ENCODE measurements at places on chromosomes 3 and 15. TPM values are rescaled to one million over a fixed set of nuclear protein-coding genes. Genes with fewer than 3 reads are reported as not detected.

Gene FBXO40
- 0.03 TPM for polyA plus RNA-seq

DNA sequence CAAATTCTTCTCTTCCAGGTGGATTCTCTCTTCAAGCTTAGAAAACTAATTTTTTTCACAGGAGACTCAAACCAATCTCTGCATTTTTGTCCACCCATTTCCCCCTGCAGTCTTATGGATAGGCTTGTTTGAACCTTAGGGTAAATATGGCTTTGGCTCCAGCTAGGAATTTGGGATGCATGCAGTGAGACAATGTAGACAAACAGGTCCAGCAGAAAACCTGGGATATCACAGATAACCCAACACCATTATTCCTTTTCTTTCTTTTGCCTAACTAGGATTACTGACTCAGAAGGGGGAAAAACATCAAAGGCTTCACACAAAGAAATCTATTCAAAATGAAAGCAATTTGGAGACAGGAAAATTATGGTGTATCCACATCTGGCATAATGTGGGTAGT, 11.2 kb upstream of the SEMA5B start:
- DNase-seq, result no peak

- no peak for DNase-seq
These were observed 17.8 kb downstream of the FLNB start for GRCh38 chr3:58025837-58026569.

- no peak for DNase-seq
These were observed 81.3 kb downstream of the APBA2 start for GRCh38 chr15:28967066-28967465.

DNA sequence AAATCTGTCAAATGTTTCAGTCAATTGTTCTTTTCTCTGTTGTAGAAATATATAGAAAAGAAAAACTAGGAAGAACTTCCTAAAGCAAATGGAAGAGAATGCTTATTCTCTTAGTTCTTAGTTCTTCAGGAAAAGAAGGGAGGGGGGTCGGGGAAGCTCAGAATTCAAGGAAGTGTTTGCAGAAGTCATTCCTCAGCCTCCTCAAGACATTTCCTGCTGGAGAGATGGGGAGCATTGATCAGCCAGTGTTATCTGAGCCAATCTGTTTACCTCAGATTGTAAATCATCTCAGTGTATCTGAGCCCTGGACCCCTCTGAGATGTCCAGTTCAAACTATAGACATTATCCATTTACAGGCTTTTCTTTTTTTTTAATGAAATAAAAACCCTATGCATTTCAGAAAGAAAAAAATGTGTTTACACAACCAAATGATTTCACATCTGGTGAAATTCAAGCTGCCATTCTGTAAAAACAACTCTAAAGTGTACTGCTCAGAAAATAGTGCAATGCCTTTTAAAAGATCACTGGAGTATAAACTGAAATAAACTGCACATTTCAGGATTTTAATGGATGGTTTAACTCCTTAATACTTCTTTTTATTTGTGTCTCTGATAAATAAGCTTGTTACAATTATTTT, 460.7 kb downstream of the ROBO1 start:
- DNase-seq, result peak; percentile 1

- DNase-seq, result no peak
These were observed 788.9 kb upstream of the ARRDC4 start for GRCh38 chr15:97171556-97171955.

Gene HYAL3
- 3.2 TPM for polyA plus RNA-seq

DNA sequence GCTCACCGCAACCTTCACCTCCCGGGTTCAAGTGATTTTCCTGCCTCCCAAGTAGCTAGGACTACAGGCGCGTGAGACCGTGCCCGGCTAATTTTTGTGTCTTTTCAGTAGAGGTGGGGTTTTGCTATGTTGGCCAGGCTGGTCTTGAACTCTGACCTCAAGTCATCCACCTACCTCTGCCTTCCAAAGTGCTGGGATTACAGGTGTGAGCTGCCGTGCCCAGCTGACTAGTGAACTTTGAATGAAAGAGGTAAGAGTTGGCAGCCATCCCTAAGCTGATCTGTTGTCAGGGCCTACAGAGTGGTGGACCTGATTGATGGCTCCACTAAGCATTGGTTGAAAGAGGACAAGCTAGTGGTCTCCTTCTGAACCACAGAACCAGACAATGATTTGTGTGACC, 15.3 kb downstream of the PXK start:
- DNase-seq, result no peak

Gene CP
- 0.69 TPM for polyA plus RNA-seq

GRCh38 chr3:13504161-13504831, 24.2 kb downstream of the HDAC11 start:
- DNase-seq, result no peak

- no peak for DNase-seq
These were observed 130.6 kb downstream of the CCNL1 start for GRCh38 chr3:157029365-157029790.

DNA sequence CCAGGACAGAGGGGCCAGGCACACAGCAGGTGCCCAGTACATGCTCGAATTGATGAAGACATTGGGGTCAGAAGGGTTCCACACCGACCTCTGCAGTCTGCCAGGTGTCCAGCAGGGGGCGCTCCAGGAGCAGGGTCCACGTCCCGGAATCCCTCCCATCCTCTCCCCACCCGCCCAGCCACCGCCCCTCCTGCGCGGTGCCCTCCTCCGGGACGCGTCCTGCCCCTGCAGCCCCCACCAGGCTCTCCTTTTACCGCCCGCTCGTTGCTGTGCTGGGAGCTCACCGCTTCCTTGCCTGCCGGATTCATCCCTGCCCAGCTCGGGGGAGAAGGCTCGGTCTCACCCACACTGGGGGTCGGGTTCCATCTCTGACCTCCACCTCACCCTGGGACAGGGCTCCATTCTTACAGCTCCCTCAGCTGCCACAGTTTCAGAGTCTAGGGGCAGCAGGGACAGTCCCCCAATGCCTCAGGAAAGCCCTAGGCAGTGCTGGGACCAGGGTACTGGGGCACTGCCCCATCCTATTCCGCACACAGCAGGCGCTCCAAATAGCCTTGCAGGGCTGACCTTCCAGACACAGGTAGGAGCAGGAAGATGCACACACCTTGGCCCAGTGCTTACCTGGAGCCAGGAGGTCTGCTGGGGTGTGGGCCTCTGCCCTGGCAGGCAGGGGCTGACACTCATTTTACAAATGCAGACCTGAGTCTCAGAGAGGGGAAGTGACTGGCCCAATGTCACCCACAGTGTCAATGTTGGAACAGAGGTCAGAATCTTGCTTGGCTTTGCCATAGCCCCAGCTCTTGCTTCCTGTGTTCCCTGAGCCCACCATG, 31.0 kb downstream of the GRIP2 start:
- peak; percentile 16 for DNase-seq

DNA sequence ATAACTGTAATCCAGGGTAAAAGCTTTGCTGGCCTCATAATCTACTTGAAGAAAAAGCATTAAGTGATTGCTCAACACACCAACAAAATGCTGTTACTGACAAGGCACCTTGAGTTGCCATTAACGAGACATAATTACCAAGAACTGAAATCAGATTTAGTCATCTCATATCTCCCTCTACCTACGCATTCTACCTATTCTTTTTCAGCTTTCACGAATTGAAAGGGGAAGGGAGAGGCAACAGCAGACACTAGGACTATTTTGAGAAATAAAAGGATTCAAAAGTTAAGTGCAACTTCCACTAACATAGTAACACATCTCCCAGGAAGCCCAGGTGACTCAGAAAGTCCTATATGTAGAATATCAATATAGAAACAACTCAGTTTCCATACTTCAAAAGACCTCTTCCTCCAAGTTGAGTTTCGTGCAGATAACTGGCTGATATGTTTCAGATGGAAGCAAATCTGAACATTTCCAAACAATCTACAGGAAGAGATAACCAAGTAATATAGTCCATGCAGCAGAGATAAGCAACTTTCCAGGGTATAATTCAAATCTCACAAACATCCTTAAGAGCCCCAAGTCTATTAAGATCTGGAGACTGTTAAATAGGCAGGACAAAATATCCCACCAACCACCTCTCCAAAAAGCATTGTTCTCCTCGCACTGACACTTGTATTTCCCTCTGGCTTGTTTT, 1.9 kb downstream of the OSBPL10 start:
- no peak for DNase-seq

Gene GOLGA8S
- 0.91 TPM for polyA plus RNA-seq

Gene SERPINI2
- polyA plus RNA-seq, result 0.86 TPM

- no peak for DNase-seq
These were observed 53.4 kb downstream of the FOXB1 start for GRCh38 chr15:60057554-60057953.

GRCh38 chr15:64355348-64355943, 527 bp downstream of the CSNK1G1 start:
- DNase-seq, result peak; percentile 19

DNA sequence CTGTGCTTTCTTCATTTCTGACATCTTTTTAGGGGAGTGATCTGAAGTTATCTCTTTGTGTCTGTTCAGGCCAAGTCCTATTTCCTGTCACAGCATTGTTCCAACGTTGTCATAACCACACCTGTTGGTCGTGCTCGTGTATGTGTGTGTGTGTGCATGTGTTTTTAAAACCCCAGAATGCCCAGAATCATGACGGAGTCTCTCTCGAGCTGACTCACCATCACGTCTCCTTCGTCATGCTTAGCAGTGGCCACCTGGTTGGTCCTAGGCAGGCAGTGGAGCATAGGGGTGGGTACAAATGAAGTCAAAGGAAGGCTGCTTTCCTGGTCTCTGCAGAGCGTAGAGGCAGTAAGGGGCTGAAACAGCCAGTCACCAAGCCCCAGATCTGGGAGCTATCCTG, 126.8 kb upstream of the ABHD17C start:
- DNase-seq, result no peak

Gene CADM2
- polyA plus RNA-seq, result 0.87 TPM

DNA sequence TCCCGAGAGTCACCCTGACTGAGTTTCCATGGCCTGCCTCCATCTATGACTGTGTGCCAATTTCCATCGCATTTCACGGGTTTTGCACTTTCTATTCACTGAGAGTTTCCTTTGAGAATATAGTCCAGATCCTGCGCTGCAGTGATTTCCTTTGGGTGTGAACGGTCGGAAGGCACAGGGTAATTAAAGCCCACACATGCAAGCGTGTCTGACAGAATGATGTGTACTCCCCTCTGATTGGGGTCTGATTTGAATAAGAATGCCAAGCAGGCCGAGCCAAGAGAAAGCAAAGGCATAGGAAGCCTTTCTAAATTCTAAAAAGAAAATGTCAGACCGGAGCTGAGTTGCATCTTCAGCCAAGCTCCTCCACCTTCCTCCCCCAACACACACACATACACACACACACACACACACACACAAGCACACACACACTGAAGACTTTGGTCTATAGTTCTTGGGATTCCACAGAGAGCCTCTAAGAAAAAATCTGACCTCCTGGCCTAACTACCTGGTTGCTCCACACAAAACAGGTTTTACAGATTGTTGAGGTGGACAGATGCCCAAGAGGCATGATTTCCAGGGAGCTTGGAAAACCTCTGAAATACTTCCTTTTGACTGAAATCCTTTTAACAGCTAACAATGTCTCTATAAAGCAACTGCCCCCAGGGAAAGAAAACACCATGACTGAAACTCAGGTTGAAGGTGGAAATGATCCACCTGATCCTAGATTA, 59.7 kb upstream of the LRRN1 start:
- DNase-seq, result no peak

GRCh38 chr15:68316061-68316804, 38.7 kb downstream of the FEM1B start:
- DNase-seq, result no peak

DNA sequence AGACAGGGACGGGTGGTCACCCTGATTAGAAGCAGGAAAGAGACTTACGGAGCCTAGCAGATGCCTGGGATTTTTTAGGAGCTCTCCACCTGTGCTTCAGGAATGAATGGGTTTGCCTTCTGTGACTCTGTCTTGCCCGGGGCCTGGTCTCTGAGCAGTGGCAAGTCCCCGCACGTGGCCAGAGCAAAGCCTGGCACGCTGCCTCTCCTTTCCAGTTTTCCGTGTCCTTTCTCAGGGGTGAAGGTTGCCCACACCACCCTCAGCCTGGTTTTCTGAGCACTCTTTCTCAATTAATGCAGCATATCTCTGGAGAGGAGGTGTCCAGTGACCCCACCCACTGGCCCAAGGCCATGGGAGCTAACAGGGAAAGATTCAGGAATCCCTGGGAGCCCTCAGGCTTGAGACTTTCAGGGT, 14.5 kb upstream of the CHST14 start:
- DNase-seq, result no peak

- DNase-seq, result no peak
These were observed 88.5 kb upstream of the LIMD1 start for GRCh38 chr3:45506084-45506483.

DNA sequence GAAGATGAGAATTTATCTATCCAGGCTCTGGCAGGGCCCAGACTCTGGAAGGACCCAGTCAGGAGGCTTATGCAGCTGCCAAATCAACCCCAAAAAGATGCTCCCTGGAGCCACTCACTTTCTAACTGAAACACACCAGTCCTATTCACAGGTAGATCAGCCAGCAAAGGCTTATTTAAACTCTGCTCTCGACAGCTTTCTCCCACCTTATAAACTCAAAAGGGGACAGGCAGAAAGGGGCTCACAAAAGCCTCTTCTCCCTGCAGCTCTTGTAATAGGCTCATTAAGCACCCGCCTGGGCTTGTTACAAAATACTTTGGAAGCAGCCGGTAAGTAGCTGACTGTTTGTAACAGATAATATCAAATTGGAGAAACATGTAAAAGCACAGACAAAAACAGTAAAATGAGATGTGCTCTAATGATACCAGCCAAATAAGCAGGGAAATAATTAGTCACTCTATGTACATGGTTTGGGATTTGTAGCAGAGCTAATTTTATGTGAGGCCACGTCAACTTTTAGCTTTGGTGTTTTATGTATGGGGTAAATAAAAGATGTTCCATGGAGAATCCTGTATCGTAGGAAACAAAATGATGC, 213.8 kb downstream of the NR2F2 start:
- DNase-seq, result no peak

DNA sequence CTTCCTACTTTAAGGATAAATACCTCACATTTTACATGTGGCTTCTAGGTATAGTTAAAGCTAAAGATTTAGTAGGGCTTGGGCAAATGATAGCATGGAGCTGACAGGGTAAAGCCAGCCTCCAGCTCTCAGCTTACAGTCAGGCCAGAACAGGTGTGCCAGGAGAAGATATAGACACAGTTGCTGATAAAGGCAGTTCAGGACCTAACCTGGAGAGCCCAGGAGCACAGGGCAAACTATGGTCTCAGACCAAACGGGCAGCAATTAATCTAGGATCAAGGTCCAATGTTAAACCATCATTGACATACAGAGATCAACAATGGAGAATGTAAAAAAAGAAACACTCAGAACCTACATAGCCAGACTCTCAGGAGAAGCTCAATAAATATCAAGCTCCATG, 4.0 kb downstream of the WDR49 start:
- DNase-seq, result no peak

DNA sequence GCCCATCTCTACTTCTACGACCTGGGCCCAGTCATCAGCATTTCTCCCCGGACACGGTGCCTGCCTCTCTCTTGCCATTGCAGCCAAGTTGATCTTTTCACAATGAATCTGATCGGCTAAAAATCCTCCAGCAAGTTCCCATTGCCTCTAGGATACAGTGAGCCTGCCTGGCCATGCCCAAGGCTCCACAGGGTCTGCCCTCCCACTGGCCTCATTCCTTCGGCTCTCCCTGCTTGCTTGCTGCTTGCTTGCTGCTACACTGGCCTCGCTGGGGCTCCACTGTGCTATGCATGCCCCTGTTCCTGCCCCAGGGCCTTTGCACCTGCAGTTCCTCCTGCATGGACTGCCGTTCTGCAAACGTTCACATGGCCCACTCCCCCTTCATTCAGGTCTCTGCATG, 2.0 kb downstream of the ABTB1 start:
- DNase-seq, result no peak

Gene FAM107A
- polyA plus RNA-seq, result 5.1 TPM
